ENCODE measurements at places on chromosomes 4 and X.

- DNase-seq: no peak
Observed at GRCh38 chrX:65744965-65745364, 77.5 kb downstream of the MSN start.

DNA sequence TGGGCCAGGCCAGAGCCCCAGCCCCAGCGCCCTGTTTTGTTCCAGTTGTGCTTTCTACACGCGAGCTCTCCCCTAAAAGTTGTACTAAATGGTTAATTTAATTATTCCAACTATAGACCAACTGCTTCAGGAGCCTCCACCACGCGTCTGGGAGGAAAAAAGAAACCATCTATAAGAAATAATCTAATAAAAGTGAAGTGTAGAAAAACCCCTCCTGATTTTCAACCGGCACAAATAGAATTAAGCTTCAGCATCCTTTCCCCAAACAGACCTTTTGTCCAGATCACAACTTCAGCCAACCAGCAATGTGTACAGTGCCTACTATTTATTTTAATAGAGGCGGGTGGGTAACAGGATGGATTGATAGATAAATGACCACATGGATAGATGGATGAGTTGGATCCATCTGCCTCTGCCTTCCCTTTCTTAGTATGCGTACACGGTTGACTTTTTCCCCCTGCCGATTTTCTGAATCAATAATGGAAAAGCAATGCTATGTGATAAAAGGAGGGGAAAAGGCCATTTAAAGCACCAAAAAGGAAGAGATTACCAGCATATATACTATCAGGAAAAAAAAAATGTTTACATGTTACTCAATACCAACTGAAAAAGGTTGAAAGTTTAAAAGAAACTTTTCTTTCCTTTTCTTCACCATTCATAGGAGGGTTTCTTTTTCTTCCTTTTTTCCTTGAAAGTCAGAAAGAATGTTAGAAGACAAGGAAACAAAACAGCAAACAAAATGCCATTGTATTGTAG lies 3.7 kb upstream of the PHOX2B start:
- no peak for DNase-seq

DNA sequence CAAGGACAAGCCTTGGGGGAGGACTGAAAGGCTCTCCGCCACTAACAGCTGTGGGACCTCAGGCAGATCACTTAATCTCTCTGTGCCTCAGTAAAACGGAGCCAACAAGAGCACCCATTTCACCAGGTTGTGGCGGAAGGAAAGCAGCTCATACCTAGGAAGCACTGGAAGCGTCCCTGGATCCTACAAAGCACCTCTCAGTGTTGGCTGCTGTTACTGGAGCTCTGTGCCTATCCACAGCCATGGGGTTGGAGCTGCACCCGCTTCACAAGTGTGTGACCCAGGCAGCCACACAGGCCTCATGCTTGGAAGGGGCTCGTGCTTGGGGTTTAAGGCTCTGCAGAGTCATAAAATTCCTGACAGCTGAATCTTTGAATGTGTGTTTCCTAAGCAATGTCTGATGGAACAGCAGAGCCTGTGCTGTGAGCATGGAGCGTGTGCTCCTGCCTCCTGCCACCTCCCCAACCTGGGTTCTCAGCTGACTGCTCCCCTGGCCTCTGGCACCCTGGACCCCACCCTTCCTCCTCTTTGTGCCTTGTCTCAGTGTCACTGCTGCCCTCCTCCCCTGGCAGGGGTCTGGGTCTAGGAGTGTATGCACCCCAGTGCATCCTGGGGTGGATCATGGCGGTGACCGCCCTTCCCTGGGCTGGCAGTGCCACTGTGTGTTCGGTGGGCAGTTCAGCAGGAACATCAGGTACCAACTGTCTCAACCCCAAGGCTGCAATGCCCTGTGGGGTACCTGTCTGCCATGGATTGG lies 14.4 kb upstream of the MAN2B2 start:
- no peak for DNase-seq

- DNase-seq: no peak
Observed at GRCh38 chr4:26227601-26228229, 93.1 kb upstream of the RBPJ start.

- no peak for DNase-seq
Observed at GRCh38 chrX:31228909-31229308, 157.1 kb upstream of the FTHL17 start.

DNA sequence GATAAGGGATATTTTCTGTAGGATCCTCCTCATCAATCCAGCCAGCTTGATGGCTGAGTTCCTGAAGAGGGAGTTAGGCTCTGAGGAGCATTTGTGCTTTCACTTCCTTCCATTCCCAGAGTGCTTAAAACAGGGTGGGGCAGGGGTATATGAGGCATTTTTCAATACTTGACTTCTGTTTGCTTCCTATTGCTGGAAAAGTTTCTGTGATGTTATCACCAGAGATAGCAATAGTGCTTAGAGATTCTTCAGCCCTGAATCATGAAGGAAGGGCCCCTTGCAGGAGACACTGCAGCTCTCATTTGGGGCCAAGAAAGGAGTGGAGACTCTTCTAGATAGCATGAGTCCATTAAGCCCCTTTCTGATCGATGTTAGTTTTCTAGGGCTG lies 166.7 kb upstream of the RPS6KA3 start:
- no peak for DNase-seq

- DNase-seq: no peak
Observed at GRCh38 chr4:81250430-81250829, 35.4 kb upstream of the PRKG2 start.

GRCh38 chr4:168656055-168656660 lies 159.3 kb downstream of the PALLD start:
- DNase-seq: peak; percentile 48

DNA sequence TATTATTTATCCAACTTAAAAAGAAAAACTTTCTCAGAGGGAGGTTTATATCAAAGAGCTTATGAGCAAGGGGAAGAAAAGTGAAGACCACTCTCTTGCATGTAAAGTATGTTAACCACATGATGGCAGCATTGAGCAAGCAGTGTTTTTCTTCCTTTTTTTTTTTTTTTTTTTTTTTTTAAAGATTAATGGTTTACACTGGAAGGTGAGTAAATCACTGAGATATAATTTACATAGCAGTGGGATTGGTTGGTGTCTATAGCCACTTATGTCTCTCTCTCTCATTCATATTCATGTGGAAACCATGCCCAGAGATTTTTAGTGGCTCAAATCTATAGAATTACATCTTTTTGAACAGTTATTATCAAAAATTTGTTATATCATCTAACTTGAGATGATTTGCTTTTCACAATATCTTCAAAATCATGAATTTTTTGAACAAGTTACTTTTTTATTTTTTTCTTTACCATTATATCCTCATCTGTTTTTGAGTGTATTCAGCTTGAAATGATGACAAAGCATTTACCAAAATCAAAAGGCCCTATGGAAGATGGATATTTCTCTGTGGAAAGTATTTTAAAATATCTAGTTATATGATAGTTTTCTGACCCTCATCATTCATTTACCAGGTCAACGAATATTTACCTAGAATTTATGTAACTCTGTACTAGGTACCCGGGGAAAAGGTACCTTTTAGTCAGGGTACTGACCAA lies 31.6 kb downstream of the MTHFD2L start:
- peak; percentile 8 for DNase-seq

DNA sequence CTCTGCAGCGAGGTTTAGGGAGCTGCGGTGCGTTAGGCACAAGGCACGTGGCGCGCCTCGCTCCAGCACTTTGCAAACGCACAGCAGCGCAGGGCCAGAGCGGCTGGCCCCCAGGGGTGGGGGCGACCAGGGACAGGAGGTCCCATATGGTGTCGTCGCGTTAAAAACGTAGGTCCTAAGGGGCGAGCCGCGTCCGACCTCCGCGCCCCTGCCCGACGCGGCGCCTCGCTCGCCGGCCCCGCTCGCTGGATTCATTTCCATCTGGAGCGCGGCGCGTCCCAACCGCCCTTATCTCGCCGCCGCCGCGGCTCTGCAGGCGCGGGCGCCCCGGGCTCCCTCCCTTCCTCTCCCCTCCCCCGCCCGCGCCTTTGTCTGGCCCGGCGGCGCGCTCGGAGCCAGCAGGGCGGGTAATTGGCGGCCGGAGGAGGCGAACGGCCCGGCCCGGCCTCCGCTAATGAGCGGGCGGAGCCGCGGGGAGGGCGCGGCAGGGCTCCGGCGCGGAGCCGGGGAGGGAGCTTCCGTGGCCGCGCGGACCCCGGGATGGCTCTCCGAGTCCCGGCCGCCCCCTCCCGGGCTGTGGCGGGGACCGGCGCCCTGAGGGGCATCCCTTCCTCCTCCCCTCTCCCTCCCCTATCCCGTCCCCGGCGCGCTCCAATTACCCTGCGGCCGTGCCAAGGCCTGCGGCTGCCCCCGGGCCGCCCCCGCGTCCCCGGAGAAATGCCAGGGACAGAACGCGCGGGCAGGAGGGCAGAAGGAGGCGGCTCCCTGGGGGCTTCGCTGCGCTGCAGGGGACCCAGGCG lies 409.0 kb downstream of the BCOR start:
- DNase-seq: peak; percentile 67

DNA sequence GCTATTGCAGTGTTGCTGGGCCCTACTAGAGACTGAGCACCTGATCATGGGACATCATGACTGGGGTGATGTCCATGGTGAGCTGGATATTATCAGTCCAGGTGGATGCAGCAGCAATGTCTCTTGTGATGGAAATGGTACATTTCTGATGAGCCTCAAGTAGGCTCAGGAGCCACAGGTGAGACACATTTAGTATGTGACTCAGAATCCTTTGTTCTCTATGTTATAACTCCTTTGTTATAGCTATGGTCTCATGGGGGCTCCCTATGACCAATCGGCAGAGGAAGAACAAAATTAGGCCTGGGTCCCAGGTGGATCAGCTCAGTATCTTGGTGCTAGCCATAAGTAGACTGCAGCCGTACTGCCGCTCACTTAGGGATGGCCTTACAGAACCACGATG lies 107.9 kb upstream of the FAT1 start:
- no peak for DNase-seq

- no peak for DNase-seq
Observed at GRCh38 chr4:103719830-103720207, at the start of gene TACR3. Gene TACR3, minus strand, starts transcription at chr4:103719985. Its CDS starts 310 bp downstream, at chr4:103719675.

- DNase-seq: no peak
Observed at GRCh38 chr4:154452798-154453346, 38.7 kb downstream of the DCHS2 start.

DNA sequence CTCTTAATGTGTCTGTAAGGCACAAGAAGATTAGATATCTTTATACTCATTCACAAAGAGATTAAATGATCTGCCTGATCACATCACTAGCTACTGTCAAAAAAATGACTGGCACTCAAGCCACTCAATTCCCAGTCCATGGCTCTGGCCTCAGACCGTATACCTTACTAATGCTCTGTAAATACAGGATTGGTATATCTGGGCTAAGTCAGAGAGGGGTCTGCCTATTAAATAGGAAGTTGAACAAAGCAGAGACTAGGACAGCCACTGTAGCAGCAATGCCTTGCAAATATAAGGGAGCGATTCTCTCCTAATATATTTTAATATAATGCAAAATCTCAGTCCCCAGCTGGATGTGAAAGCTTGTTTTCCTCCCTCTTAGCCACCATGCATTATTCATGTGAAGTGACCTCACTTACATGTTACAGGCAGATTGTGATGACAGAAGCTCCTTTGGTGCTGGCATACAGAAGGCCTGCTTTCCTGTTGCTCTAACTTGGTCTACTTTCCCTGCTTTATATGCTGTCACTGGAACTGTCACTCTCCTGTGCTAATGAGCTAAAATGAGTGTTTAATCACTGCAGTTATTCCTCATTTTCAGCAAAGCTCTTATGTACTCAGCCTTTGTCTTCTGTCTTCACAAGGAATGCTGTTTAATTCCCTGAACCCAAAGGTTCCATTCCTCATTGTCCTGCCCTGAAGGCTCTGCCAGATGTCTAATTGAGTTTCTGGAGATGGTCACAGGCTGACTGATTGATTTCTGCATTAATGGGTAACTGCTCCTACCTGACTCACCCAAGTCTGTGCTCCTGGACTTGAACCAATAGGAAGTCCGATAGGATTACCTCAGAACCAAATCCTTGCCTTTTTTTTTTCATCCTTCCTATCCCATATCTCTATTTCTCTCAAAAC lies 578.2 kb downstream of the KLHL13 start:
- no peak for DNase-seq

- DNase-seq: peak; percentile 54
Observed at GRCh38 chr4:170259631-170260153, 169.9 kb upstream of the AADAT start.

- no peak for DNase-seq
Observed at GRCh38 chr4:104394406-104395167, 100.1 kb downstream of the CXXC4 start.

GRCh38 chr4:156778606-156779005 lies 193.0 kb downstream of the PDGFC start:
- DNase-seq: no peak

DNA sequence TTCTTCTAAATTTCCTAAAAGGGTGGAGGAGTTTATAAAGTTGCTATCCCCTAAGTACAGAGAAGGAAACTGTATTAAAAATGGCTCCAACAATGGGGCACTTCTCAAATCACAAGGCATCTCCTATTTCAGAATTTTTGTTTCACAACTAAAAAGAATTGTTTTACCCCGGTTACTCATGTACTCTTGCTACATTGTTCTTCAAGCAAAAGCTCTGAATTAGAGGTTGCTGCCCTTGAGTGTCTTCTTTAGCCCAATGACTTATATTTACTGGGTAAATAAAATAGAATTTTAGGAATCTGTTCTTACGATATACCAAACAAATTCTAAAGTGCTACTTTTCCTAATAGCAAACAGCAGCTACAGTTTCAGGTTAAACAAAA lies 67.5 kb downstream of the PPEF2 start:
- DNase-seq: no peak

- DNase-seq: no peak
Observed at GRCh38 chrX:112148397-112148796, 65.8 kb upstream of the TRPC5 start.

- DNase-seq: no peak
Observed at GRCh38 chrX:139304471-139304870, 226.1 kb upstream of the F9 start.

DNA sequence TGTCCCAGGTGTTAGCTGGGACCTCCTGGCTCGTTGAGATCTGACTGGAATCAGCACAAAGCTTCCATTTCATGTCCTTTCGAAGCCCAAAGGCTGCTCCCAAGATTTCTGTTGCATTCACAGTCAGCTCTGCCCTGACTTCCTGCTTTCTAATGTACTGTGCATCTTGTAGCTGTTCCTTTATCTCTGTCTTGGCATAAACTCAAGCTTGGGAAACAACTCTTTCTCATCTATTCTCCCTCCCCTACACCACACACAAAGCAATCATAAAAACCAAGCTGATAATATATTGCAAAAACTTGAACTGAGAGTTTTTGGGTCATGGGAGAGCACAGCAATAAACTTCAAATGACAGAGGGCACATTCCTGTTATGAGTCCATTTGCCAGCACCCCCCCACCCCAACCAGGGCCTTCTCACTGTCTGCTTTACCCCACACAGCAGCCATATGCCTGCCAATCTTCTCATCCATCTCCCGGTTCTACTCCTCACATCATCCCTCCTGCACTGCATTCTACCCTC lies 76.3 kb downstream of the SYNPO2 start:
- DNase-seq: no peak

DNA sequence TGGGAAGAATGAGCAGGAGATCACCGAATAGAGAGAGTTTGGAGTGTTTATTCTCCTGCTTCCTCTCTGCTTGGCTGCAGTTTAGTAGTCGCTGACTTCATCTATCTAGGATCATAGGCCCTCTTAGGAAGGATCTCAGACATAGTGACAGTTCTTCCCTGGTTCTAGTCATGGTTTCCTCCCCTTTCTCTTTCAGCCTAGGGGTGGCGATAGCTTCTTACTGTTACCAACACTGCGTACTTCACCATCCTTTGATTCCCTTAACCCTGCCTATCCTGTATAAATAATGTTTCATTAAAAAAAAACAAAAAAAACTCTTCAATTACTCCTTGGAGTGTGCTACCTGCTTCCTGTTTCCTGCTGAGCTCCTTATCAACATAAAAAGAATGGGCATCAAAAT lies 103.8 kb downstream of the DDX53 start:
- DNase-seq: no peak

- no peak for DNase-seq
Observed at GRCh38 chrX:69237236-69237635, 72.0 kb upstream of the PJA1 start.

Data from NCI-H2171 (cell line).